ENCODE measurements at places on chromosomes 1 and 21.
A peak's percentile ranks its signal among the peaks of the same experiment; 100 is the strongest.

DNA sequence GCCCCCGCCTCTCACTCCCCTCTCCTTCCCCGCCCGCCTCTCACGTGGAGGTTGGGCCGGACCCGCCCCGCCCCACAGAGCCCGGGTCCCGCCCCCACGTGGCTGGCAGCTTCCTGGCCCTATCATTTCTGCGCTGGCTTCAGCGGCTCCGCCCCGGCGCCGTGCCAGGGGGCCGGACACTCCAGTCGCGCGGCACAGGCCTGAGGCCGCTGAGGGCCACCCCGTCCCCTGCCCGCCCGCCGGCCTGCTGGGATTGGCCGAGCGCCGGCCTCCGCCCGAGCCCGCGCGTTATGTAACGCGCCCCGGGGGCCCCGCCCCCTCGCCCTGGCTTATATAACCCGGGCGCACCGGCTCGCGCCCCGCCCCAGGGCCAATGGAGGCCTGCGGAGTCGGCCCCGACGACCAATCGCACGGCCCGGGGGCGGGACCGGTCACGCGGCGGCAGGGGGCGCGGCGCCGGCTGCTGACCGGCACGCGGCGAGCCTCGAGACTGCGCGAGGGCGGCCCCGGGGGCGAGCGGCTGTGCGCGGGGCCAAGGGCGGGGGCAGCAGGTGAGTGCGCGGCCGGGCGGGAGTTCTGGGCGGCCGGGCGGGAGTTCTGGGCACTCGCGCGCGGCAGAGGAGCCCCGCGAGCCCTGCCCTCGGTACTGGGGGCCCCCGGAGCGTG, at the start of gene PER3:
TSS of gene PER3 (plus strand) at position 466 of the 666 bp plus-strand sequence. CDS start 587 bp downstream, outside the sequence.
- peak; percentile 95 for DNase-seq

- DNase-seq = no peak
Measured at GRCh38 chr1:92876351-92876750, 44.5 kb downstream of the RPL5 start.

GRCh38 chr1:202069662-202070061, 53.1 kb upstream of the GPR37L1 start:
- no peak for DNase-seq

GRCh38 chr1:23777979-23778814, at the start of gene PITHD1:
PITHD1 (plus strand) TSS chr1:23778418; CDS start chr1:23778516, 98 bp downstream.
- peak; percentile 78 for DNase-seq

GRCh38 chr1:37137014-37137413, 102.7 kb upstream of the GRIK3 start:
- no peak for DNase-seq

DNA sequence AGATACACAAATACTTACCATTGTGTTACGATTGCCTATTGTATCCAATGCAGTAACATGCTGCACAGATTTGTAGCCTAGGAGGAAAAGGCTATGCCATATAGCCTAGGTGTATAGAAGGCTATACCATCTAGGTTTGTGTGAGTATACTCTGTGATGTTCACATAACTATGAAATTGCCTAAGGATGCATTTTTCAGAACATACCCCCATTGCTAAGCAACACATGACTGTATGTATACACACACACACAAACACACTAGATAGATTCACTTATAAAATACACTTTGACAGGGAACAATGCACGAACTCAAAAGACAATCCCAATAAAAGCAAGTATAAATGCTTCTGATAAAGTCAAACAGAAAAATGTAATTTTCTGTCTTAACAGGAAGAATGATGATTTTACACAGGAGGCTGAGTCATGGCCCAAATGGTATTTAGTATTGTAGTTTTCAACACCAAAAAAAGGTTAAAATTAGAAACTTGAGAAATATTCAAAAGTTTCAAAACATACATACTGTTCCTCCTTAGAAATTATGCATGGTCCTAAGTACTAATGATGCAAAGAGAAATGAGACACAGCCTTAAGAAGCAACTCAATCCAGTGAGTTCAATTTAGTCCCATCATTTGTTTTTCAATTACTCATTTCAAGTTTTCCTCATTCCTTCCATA, 12.2 kb downstream of the FH start:
- DNase-seq = no peak

GRCh38 chr1:41876576-41877445, 41.9 kb downstream of the HIVEP3 start:
- no peak for DNase-seq

GRCh38 chr1:212688341-212689047, 11.1 kb downstream of the BATF3 start:
- no peak for DNase-seq

DNA sequence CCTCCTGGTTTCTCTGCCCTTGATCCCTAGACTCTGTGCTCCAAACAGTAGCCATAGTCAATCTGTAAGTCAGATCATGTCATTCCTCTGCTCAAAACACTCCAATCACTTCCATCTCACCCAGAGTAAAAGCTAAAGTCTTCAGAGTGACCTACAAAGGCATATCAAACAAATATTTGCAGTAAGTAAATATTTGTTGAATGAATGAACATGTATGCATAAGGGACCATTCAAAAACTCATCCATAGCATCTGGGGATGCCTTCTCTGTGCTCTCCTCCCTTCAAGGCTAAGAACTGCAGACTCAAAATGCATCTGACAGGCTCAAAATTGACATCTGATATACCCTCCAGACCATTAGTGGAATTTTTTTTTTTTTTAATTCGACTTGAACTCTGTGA, 18.1 kb upstream of the AK5 start:
- DNase-seq = no peak

GRCh38 chr1:164914208-164914607, 355.2 kb downstream of the PBX1 start:
- DNase-seq = no peak

DNA sequence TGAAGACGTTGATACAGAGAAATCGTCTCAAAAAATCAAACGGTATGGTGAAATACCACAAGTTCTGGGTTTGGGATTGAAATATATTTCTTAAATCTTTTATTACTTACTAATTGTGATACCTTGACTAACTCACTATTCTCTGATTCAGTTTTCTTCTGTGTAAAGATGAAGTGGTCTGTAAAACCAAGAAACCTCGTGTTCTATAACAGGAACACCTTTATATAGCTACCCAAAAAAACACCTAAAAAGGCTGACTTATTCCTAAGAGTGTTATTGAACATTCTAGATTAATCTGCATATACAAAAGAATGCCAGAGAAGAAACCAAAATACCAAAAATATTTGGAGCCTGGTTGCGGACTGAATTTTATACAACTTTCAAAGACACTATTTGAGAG, 721 bp downstream of the LRRIQ3 start:
- DNase-seq = no peak

GRCh38 chr1:24900486-24900849, 29.6 kb downstream of the RUNX3 start:
- DNase-seq = no peak

DNA sequence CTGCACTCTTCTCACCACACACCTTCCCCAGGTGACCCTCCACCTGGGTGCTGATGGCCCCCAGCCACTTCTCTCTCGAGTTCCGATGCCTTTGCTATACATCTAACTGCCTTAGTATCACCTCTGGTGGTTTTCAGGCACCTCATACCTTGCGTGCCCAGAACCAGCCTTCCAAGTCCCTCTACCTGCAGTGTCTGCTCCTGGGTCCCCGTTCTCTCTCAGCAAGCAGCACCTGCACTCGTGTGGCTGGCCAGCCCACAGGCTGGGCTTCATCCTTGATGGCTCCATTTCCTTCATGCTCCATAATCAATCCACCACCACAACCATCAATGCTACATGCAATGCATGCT, 49.2 kb upstream of the EDN2 start:
- no peak for DNase-seq

- DNase-seq = no peak
Measured at GRCh38 chr1:110282395-110282794, 56.8 kb upstream of the RBM15 start.

- no peak for DNase-seq
Measured at GRCh38 chr1:10730985-10731384, 65.5 kb downstream of the CASZ1 start.

DNA sequence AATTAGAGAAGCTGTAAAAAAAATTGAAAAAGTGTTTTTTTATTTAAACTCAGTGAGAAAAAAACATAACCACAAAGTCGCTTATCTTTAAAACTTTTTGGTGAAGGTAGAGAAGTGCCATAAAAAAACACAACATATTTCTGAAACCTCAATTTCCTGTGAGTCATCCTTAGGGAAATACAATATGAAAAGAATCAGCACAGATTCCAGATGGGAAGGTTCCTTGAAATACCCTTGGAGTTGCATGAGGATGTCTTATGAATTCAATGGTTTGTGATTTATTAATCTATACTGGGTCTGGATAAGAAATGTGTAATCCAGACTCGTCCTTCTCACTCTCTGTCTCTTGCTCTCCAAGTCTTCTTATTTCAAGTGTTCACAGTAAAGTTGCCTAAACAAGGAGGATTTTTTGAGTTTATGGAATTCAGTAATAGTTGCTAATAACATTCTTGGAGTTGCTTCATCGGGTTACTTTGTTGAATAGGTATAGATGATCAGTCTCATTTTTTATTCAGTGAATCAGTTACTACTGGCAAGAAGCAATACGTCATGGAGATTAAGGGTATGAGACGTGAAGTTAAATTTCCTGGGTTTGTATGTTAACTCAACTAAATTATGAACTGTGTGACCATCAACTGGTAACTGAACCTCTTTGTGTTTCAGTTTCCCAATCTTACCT, 191.4 kb downstream of the KCNK2 start:
- no peak for DNase-seq

GRCh38 chr1:36458910-36459309, 5.3 kb downstream of the MRPS15 start:
- DNase-seq = no peak

GRCh38 chr1:182348961-182349747, 42.4 kb downstream of the GLUL start:
- no peak for DNase-seq

- DNase-seq = no peak
Measured at GRCh38 chr1:236163463-236164153, 21.3 kb downstream of the GPR137B start.

DNA sequence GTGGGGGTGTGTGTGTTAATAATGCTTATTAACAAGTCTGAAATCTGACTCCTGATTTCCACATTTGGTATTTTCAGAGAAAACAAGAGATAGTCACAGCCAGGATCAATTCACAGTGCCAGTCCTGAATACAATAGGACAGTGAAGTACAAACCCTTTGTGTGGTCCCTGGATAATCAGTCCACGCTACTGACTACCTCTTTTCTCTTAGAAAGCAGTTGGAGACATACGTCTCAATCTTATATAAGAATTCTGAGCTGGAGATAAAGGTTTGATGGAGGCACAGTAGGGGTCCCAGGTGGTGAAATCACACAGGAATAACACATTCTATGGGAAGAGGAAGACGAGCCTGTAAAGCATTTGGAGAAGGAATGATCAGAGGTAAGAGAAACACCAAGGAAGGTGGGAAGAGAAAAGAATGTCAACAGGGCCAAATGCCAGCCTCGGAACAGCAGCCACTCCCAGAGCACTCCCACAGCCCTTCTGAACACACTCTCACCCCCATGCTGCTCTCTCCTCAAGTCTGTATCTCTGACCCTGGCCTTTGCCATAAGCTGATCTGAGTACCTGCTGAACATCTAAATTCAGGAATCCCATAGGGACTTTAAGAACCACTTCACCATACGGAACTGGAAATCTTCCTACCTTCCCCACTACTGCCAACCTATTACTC, 48.6 kb downstream of the TRAF5 start:
- DNase-seq = no peak

GRCh38 chr1:244796719-244797406, 38.6 kb upstream of the COX20 start:
- DNase-seq = peak; percentile 47

GRCh38 chr1:235330918-235331285, 2.5 kb downstream of the GGPS1 start:
- no peak for DNase-seq

DNA sequence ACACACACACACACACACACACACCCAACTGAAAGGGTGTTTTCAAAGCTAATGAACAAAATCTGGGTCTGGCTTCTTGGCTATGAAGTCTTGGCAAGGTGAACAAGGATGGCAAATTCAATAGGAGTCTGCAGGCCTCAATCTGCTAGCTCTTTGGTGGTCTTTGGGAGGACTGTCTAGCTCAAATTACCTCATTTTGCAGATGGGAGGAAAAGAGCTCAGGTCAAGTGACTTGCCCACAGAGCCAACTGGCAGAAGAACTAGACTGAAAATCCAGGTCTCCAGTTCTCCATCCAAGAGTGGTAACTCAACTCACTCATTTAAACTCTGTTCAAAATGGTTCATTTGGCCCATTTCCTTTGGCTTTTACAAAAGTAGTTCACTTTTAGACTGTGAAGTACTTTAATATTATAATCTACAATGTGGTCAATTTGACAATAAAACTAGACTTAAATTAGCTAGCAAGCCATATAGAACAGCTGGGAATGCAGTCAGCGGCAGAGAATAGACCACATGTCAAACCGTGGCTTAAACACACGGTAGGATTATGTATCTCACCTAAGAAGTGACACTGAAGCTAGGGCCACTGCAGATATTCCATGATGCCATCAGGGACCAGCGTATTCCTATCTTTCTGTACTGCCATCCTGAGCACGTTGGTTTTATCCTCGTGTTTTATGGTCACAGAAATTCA, 112.9 kb downstream of the APP start:
- no peak for DNase-seq

DNA sequence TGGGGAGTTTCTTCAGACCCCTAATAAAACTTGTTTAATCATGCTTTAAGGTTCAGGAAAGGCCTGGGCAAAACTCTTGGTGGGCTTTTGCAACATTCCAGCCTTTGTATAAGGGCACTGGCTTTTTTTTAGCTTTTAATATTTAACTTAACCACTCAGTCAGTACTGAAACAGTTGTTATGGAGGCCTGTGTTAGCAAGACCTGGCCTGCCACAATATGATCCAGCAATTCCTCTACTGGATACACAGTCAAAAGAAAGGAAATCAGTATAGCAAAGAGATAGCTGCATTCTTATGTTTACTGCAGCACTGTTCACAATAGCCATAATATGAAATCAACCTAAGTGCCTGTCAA, 75.1 kb upstream of the COG2 start:
- DNase-seq = no peak

GRCh38 chr1:28518745-28519341, 13.0 kb downstream of the RCC1 start:
- DNase-seq = no peak

- DNase-seq = no peak
Measured at GRCh38 chr1:4931486-4931885, 277.1 kb downstream of the AJAP1 start.

- peak; percentile 40 for DNase-seq
Measured at GRCh38 chr1:111989531-111990025, at the start of gene KCND3. KCND3 (minus strand) TSS chr1:111989668.

DNA sequence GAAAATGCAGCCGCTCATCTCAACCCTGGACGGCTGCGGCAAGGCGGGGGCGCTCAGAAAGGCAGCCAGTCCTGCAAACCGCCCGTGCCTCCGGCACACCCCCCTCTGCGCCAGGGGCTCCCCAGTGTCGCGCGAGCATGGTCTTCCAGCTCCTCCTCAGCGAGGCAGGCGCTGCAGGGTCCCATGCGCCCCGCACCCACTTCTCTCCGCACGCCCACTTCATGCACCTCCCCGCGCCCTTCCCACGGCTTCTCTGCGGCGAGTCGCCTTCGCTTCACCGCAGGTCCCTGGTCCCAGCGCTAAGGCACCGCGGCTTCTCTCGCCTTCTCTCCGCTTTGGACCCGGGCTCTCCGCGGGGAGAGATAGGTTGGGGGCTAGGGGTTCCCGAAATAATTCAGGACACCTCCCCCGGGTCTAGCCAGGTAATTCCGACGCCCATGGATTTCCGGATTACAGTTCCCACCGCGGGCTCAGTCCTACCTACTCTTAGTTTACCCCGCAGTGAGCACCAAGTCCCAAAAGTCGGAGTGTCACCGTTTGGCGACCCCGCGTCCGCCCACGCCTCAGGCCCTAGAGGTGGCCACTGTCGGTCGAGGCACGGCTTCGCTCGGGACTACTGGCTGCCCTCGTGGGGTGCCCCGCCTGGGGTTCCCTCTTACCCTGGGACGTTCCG, 67.5 kb downstream of the SYT2 start:
- DNase-seq = no peak
